ENCODE measurements at places on chromosomes 6 and 20.

GRCh38 chr20:53829724-53830521, 236.3 kb upstream of the ZNF217 start:
- DNase-seq, result peak; percentile 73

GRCh38 chr20:49210101-49210756, 9.0 kb upstream of the DDX27 start:
- no peak for DNase-seq

DNA sequence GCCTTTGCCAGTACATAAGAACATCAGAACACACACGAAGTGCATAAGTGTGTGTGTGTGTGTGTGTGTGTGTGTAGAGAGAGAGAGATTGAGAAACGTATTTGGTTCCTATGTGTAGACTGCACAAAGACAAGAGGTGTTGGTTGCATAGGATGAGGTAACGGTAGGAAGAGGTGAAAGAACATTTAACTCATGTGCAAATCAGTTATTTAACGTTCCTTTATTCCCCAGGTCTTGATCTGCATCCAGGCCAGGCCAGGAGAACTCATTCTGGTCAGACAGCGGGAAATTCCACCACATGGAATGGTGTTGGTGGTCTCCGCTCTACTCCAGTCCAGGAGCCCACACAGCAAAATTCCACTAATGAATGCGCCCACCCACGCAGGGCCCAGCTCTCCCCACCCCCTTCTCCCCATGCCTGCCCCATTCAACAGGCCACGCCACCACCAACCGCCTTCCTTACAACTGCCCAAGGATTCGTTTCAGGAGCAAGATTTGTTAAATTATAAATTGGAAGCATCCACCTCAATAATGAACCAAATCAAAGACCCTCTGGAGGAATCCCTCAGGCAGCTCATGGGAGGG, 86.8 kb downstream of the CLIC5 start:
- no peak for DNase-seq

GRCh38 chr6:133333852-133334251, 92.7 kb downstream of the EYA4 start:
- DNase-seq, result no peak

DNA sequence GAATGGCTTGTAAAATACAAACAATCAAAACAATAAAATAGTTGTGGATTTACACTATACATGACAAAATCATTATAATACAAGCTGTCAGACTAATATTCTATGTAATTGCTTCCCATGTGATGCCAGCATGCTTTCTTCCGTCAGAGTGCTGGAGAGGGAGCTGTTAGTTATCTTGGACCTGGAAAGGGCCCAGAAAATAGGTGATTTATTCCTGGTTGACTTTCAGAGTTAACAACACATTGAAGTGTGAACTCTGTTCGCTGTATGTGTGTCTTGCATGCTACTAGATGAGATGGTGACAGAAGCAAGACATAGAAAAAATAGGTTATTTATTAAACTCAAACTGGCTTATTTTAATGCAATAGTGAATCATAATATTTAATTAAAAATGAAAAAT, 70.2 kb downstream of the CDYL start:
- no peak for DNase-seq

- DNase-seq, result no peak
Measured at GRCh38 chr20:10649797-10650160, 24.0 kb downstream of the JAG1 start.

GRCh38 chr6:117674503-117674902, 766 bp upstream of the NUS1 start:
- no peak for DNase-seq

- no peak for DNase-seq
Measured at GRCh38 chr6:75604294-75604693, 2.6 kb downstream of the SENP6 start.

GRCh38 chr6:108361312-108361932, 66.6 kb downstream of the AFG1L start:
- no peak for DNase-seq

DNA sequence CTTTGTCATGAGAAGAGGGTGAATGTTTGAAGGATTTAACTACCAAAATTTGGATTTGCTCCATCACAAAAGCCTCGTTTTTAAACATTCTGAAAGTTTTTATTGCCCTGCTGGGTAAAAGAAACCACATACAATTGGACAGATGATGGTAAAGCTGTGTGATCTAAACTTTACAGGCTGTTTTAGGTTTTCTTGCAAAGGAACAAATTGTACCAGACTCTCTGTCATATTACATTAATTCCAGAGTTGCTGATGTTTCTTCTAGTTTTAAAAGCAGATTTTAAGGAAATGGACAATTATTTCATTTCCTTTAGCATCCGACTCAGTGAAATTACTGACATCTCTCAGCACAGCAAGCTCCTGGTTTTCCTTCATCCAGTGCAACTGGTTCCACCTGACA, 53.2 kb downstream of the CRYBG1 start:
- no peak for DNase-seq

- DNase-seq, result no peak
Measured at GRCh38 chr20:13142143-13142542, 78.9 kb upstream of the ISM1 start.

DNA sequence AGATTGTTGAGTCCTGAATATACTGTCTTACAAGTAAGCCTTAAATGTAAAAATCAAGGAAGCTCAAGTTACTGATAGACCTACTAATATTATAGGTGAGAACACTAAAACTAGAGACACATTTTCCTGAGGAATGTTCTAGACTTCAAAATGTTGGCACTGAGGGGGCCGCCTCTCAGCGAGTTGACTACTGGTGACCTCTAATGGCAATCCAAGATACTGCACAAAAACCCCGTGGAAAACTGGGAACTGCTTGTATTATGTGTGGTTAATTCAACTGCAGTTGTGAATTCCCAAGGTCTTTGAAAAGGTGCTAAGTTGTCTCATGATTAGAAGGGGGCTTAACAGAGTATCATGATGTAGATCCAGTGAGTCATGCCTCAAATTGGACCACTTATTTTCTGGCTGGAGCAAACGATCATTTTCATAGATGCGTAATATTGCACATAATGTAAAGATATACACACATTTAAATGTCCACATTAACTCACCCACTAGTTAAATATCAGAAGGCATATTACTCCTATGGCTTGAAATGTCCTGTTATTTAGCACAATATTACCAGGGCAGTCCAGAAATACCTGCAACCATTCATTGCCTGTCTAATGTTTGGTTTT, 336.2 kb downstream of the FOXA2 start:
- DNase-seq, result peak; percentile 14

DNA sequence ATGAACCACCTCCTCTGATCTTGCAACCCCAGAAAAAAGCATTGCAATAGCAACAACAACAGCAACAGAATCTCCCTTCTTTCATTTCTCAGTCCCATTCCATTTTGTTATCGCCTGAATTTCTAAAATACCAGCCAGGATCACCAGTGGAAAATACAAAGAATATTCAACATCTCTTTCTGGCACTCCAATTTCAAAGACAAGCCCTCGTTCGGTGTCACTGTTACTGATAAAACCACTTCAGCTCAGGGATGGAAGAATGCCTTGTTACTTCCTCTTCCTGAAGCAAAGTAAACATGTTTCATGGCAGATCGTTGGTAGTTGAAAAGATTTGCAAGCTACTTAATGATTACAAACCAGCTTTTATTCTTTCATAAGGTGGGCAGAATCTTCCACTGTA, 94.0 kb upstream of the SPTLC3 start:
- DNase-seq, result no peak
